Activated T-cell treated with anti-CD3 and anti-CD28 coated beads, Interleukin-2, amount 50 U/mL, for 24 hours (primary cell): ENCODE measurements at places on chromosomes 16 and 17.

DNA sequence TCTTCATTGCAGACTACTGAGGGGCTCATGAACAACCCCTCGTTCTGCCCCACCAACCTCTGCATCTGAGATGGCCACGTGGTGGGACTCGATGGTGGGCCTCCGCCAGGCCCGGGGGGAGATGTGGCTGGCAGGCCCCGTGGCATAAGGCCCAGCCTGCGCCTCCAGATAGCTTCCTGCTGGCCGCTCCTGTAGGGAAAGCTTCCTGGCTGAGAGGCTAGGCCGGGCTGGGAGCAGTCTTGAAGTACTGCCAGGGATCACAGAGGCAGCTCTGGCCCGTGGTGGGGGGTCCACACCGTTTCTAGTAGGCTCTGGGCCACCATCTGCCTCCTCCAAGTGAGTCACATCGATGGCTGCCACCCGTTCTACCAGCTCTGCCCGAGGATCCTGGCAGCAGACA, 7.6 kb downstream of the CAMKK1 start:
- H3K36me3 ChIP-seq: peaks cover 30% of the 10 kb centered on the region
- DNase-seq: no peak
- no peak overlapping the region for H3K4me3 ChIP-seq
- no peak overlapping the region for H3K27ac ChIP-seq
- H3K27me3 ChIP-seq: no peaks in the 10 kb centered on the region
- H3K4me1 ChIP-seq: peaks cover 31% of the 10 kb centered on the region

GRCh38 chr17:47701608-47702007, 7.6 kb downstream of the TBKBP1 start:
- H3K27ac ChIP-seq: peak overlapping the region; percentile 92
- peaks cover 88% of the 10 kb centered on the region for H3K4me1 ChIP-seq
- H3K36me3 ChIP-seq: peaks cover 59% of the 10 kb centered on the region
- no peak for DNase-seq
- no peaks in the 10 kb centered on the region for H3K27me3 ChIP-seq

DNA sequence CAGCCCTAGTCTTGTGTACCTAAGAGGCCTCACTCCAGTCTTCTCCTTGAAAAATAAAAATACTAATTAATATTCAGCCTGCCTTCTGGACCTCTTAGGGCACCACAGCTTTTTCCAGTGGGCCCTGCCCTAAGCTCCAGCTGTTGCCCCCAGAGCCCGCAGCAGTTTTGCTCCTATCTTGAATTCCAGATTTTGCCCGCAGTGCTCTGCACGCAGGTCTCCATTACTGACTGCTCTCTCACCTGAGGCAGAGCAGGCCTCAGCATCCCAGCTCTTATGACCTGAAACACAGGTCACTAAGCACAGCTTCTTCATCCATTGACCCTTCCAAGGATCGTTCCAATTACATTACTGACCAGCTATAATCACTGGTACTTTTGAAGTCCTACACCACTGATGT, 28.4 kb upstream of the NAGLU start:
- peaks cover 26% of the 10 kb centered on the region for H3K36me3 ChIP-seq
- H3K27me3 ChIP-seq: no peaks in the 10 kb centered on the region
- H3K4me1 ChIP-seq: no peaks in the 10 kb centered on the region
- H3K27ac ChIP-seq: no peak overlapping the region
- no peak overlapping the region for H3K4me3 ChIP-seq

- H3K4me3 ChIP-seq: peak overlapping the region; percentile 92
- peaks cover 65% of the 10 kb centered on the region for H3K4me1 ChIP-seq
- H3K36me3 ChIP-seq: peaks cover 77% of the 10 kb centered on the region
- no peak for DNase-seq
Observed at GRCh38 chr16:11738742-11739544, 3.7 kb downstream of the TXNDC11 start.

GRCh38 chr17:78903101-78903779, at the start of gene CEP295NL:
Gene CEP295NL, minus strand, starts transcription at chr17:78903201. Its CDS starts 1,373 bp downstream, at chr17:78901828.
- H3K36me3 ChIP-seq: no peaks in the 10 kb centered on the region
- peak within 1 kb of the TSS; percentile 22 for H3K27ac ChIP-seq
- no peaks in the 10 kb centered on the region for H3K27me3 ChIP-seq

DNA sequence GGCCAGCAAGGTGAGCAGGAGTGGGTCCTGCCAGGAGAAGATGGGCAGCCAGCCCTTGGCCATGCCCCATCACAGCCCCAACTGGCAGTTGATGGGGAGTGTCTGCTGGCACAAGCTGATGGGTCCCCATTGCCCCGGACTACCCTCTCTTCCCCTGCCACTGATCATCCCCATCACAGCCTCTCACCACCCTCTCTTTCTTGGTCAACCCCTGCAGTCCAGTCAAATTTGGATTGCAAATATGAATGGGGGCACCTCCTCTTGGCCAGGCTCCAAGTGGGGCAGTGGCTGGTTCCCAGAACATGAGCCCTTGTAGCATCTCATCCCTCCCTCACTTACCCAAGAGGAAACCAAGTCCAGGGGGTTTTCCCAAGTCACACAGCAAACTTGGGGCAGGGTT, 17.4 kb downstream of the SEZ6 start:
- no peak overlapping the region for H3K4me3 ChIP-seq
- H3K27me3 ChIP-seq: no peaks in the 10 kb centered on the region
- DNase-seq: no peak
- peaks cover 6% of the 10 kb centered on the region for H3K4me1 ChIP-seq

DNA sequence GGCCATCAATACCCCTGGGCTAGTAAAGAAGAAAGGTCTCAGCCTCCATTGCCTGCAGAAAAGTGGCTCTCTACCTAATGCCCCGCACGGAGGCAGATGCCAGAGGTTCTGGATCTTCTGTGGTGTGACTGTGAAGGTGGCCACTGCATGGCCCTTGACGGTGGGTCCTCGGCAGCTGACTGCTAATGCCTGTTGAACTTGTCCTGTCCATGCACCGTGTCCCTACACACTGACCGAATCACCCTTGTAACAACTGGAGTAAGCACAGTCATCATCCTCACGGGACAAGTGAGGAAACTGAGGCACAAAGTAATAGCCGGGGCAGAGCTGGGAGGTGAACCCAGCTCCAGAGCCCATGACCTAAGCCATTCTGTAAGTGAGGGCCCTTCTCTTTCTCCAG, 48.8 kb downstream of the MYH11 start:
- DNase-seq: no peak
- no peaks in the 10 kb centered on the region for H3K36me3 ChIP-seq
- H3K27ac ChIP-seq: no peak overlapping the region
- H3K4me3 ChIP-seq: no peak overlapping the region

DNA sequence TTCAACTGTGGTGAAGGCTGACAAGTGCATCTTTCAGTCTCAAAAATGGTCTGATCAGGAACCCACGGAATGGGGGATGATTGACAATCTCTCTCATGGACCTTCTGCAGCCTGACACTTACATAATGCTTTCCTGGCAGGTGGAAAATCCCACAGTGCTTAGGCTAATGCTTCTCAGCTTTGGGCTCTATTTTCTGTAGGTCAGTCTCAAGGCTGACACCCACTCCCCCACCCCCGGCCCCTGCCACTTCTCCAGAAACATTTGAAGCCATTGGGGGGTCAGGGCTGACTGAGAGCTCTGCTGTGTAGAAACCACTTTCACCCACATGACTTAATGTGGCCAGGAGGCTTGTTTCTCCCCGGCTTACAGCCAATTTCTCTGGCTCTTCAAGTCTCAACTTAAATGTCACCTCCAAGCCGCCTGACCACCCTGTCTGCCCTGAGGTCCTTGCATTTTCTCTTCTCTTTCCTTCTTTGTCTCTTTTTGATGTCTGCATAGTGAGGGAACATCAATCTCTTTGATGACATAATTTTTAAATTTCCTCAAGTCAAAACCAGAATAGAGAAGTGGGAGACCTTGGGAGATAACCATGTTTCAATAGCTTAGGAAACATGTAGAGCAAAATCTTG, 16.7 kb upstream of the IRF8 start:
- H3K36me3 ChIP-seq: no peaks in the 10 kb centered on the region
- peaks cover 37% of the 10 kb centered on the region for H3K27me3 ChIP-seq
- DNase-seq: no peak
- H3K4me1 ChIP-seq: peaks cover 43% of the 10 kb centered on the region
- H3K27ac ChIP-seq: no peak overlapping the region

DNA sequence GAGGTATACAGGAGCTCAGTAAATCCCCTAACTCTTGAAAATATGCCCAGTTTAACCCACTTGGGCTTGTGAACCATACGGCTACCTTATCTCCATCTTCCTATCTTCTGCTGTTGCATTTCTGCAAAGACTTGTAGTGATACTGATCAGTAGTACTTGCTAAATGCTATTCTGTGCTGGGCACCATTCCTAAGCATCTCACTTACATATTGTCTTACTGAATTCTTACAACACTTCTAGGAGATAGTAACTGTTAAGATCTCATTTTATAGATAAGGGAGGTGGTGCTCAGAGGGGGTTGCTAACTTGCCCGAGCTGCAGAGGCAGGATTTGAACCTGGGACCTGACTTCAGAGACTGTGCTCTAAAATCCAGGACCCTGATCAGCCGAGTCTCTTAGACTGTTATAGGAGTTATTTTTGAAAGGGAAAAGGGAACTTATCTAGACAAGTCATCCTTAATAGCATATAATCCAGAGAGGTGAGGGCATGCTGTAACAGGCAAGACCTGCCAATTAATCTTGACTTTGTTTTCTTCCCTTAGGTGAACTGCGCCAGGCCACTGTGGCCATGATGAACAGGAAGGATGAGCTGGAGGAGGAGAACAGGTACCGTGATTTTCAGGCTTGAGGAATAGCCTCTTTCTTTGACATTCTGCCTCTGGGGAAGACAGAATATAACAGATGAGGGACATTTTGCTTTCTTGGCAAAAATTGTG, 149.7 kb downstream of the SNX29 start:
- H3K27me3 ChIP-seq: no peaks in the 10 kb centered on the region
- no peak overlapping the region for H3K4me3 ChIP-seq
- H3K27ac ChIP-seq: no peak overlapping the region
- H3K36me3 ChIP-seq: peaks cover 26% of the 10 kb centered on the region
- H3K4me1 ChIP-seq: peaks cover 15% of the 10 kb centered on the region

GRCh38 chr16:5220705-5221104, 123.1 kb upstream of the EEF2KMT start:
- H3K36me3 ChIP-seq: no peaks in the 10 kb centered on the region
- H3K27ac ChIP-seq: no peak overlapping the region
- H3K4me3 ChIP-seq: no peak overlapping the region
- DNase-seq: no peak
- peaks cover 45% of the 10 kb centered on the region for H3K27me3 ChIP-seq

- H3K4me3 ChIP-seq: no peak overlapping the region
- no peak for DNase-seq
- peaks cover 8% of the 10 kb centered on the region for H3K36me3 ChIP-seq
- peaks cover 19% of the 10 kb centered on the region for H3K4me1 ChIP-seq
- H3K27me3 ChIP-seq: no peaks in the 10 kb centered on the region
- H3K27ac ChIP-seq: no peak overlapping the region
Observed at GRCh38 chr17:39899215-39899614, 19.2 kb downstream of the GSDMB start.

- H3K36me3 ChIP-seq: no peaks in the 10 kb centered on the region
- H3K27me3 ChIP-seq: peaks cover 39% of the 10 kb centered on the region
- no peaks in the 10 kb centered on the region for H3K4me1 ChIP-seq
Observed at GRCh38 chr16:9258423-9259051, 167.1 kb downstream of the HAPSTR1 start.

DNA sequence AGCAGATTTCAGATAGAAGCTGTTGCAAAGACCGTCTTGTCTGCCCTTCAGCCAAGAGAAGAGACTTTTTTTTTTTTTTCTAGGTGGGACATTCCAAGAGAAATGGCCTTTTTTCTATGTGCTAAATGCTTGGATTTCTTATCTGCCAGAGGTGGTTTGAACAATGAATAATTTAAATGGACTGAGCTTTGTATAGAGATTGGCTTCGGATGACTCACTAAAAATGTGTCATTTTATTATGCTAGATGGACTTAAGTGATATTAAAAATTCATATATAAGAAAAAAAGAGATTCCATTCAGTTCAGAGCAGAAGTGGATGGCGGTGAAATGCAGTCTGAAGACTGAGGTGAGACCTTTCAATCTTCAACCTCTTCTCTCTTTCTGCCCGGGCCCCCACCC, 58.4 kb downstream of the MEAK7 start:
- H3K36me3 ChIP-seq: no peaks in the 10 kb centered on the region
- H3K4me3 ChIP-seq: no peak overlapping the region
- peaks cover 26% of the 10 kb centered on the region for H3K27me3 ChIP-seq
- no peak overlapping the region for H3K27ac ChIP-seq
